ENCODE measurements at places on chromosomes 5 and 9.

GRCh38 chr9:101574731-101575333 lies 19.9 kb downstream of the PPP3R2 start:
- no peak for DNase-seq

DNA sequence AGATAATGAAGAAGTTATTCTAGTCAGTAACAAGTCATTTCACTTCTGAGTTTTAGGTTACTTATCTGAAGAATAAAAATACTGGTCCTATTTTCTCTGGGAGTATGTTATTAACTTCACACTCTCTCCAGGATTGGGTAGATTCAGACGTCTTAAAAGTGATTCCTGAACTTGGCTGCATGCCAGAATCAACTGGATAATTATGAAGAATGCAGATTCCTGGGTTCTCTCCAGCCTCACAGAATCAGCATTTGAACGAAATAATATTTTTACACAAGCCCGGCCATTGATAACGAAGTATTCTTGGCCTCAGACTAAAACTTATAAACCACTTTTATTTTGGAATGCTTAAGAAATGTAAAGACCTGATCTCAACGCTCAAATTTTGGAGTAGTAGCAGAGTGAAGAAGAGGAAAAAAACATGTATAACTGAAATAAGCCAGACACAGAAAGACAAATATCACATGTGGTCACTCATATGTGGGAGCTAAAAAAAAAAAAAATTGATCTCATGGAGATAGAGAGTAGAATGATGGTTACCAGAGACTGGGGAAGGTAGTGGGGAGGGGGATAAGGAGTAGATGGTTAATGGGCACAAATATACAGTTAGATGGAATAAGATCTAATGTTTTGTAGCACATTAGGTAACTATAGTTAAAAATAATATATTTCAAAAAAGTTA lies 507.3 kb downstream of the ISL1 start:
- DNase-seq: no peak

DNA sequence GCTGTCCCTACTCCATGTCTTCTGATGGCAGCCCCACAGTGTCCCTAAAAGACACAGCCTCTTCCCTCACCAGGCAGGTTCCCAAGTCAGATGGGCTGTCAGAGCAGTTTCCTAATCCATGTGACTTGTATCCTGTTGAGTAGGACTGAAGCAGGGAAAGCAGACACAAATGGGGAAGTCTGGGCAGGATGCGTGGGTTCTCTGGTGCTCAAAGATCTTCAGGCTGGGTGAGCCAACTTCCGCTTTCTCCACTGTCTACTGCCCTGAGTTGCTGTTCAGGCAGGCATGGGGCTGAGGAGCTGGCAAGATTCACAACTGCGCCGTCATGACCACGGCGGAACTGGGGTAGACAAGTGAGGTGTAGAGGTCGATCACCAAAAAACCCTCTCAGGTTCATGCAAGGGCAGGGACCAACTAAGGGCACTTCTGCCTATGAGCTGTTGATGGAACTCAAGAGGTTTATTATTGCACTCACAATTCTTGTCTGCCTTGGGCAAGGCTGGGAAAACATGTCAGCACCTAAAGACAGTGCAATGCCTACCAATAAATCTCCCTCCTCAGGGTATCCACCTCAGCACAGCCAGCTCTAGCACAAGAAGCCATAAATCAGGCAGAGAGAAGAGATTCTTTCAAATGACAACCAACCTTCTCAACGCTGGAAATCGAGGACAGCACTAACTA lies 83.4 kb downstream of the RAPGEF1 start:
- DNase-seq: peak; percentile 82

DNA sequence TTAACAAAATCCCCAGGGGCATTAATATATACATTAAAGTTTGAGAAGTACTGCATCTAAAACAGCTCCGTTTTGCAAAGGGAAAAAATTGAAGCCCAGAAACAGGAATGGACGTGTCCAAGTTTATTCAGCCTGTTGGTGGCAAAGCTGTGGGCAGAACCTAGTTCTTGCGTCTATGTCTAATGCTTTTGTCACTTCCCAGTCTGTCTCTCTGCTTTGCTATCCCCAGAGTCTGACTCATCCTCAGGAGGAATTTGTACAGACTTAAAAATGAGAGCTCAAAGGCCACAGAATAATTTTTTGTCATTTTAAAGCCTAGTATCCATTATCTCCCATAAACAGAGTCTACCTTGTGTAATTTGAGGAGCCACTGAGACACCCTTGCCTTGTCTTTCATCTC lies 330.9 kb upstream of the GRIA1 start:
- no peak for DNase-seq

DNA sequence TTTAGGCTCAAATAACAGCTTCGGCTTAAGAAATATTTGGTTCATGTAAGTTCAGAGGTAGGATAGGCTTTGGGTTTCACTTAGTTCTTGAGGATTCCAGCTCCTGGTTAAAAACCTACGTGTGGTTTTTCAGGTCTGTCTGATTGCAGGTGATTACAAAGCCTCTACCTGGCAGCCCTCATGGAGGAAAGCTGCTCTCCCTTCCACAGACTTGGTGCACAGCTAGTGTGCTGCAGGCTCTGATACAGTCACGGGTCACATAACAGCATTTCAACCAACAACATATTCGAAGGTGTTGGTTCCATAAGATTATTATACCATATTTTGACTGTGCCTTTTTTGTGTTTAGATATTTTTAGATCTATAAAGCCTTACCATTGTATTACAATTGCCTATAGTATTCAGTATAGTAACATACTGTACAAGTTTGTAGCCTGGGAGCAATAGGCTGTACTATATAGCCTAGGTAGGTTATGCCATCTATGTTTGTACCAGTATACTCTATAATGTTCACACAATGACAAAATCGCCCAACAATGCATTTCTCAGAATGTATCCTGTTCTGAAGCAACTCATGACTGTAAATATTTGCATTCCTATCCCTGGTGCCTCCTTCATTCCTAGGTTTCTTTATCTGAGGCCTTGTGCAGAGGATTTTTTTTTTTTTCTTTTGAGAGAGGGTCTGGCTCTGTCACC lies 8.0 kb upstream of the DCP2 start:
- no peak for DNase-seq

- no peak for DNase-seq
These were observed 1118.6 kb upstream of the CDH9 start for GRCh38 chr5:28156981-28157380.

DNA sequence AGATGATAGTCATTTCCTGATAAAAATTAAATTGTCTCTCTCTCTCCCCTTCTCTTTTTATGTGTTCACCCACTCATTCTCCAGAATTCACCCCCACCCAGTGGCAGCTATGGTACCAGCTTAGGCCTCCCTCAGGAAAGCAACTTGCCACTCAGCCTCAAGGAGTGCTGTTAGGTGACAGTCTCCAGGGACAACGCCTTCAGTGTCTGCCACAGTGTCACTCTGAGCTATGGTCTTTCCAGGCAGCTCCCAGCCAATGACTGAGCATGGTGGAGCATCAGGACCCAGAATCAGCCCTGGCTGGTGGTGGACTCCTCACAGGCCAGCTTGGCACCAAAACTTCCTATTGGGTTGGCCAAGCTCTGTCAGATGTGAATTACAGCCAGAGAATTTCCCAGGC lies 140.9 kb upstream of the PIK3R1 start:
- no peak for DNase-seq

GRCh38 chr9:129336601-129337331 lies 158.7 kb upstream of the IER5L start:
- no peak for DNase-seq

DNA sequence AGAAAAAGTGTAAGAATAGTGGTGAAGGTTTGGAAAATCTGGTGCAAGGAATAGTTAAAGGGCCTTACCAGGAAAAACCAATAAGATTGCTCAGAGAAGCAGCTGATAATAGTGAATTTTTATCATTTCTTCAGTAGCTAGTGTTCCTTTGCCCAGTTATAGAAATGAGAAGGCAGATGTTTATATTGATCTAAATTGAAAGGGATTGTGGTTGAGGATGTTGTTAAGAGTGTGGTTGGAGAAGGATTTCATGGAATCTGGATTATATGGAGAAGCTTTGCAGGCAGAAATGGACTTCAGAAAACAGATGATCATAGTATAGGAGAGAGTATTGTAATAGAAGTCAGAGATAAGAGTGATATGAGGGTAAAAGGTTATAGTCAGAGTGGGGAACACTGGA lies 102.6 kb downstream of the XRCC4 start:
- DNase-seq: no peak

DNA sequence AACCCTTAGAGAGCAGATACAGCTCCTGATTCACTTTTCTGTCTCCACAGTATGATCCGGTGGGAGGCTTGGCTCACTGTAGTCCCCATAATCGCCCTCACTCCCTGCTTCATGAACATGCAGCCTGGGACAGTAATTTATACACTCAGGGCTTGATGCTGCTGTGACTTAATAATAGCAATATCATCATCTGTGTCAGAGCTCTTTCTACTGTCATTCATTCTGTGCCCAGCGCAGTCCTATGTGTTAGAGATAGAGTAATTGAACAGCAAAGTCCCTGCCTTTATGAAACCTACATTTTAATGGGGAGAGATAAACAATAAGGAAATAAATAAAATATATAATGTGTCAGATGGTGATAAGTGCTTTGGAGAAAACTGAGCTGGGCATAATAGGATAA lies 2.8 kb upstream of the HEMGN start:
- no peak for DNase-seq

GRCh38 chr9:93945400-93946337 lies 9.5 kb downstream of the BARX1 start:
- DNase-seq: no peak

DNA sequence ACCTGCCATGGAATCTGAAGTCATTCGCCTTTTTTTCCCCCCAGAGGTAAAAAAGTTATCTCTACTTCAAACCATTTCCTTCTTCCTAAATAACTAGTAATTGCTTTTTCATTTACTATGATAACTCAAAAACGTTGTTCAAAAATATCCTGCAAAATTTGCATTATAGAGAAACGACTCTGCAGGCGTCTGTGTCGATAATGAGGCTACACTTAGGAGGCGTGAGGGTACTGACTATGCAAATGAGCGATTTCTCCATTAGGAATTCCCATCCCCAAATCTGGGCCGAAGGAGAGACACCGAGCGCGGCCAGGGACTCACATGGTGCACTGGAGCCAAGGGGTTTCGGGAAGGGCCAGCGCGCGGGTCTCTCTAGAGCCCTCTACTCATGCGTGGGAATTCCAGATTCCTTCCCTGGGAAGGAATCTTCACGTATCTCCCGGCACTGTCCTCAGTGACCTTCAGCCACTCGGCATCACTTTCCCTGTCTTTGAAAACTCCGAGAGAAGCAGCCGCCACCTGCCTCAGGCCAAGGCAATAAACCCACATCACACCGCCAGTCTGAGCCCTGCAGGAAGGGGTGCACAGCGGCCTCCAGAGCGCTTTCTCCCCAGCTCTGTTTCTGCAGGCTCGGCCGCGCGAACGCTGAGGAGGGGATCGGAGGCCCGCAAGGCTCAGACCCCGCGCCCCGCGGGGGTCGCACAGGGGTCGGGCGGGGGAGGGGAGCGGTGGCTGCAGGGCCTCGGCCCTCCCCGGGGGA lies 718 bp upstream of the DENND4C start:
- DNase-seq: peak; percentile 94

- DNase-seq: no peak
These were observed 57.4 kb downstream of the SCAI start for GRCh38 chr9:125085703-125086477.

GRCh38 chr9:38004809-38005560 lies 64.0 kb downstream of the SHB start:
- no peak for DNase-seq

GRCh38 chr5:85663708-85664031 lies 954.1 kb upstream of the COX7C start:
- no peak for DNase-seq

DNA sequence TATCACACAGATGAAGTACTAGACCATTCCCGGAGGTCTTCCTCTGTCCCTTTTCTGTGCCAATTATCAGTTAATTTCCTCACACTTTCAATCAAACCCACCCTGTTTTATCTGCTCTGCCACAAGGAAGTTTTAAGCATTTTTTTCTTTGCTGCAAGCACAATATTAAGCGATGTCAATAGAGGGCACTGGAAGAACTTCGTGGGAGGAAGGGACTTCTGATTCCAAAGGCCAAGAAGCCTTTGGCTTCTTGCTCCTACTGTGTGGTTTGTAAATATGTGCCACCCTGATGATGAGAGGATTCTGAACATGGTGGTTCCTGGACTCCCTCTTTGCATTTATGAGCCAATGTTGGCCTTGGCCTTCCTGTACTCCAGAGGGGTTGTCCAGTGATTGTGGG lies 1712.5 kb upstream of the C9orf72 start:
- no peak for DNase-seq

- no peak for DNase-seq
These were observed 101.5 kb upstream of the BOD1 start for GRCh38 chr5:173717959-173718358.

GRCh38 chr5:149217803-149218155 lies 53.9 kb upstream of the AFAP1L1 start:
- DNase-seq: no peak

- DNase-seq: no peak
These were observed 94.4 kb downstream of the MAPKAP1 start for GRCh38 chr9:125612616-125613015.

DNA sequence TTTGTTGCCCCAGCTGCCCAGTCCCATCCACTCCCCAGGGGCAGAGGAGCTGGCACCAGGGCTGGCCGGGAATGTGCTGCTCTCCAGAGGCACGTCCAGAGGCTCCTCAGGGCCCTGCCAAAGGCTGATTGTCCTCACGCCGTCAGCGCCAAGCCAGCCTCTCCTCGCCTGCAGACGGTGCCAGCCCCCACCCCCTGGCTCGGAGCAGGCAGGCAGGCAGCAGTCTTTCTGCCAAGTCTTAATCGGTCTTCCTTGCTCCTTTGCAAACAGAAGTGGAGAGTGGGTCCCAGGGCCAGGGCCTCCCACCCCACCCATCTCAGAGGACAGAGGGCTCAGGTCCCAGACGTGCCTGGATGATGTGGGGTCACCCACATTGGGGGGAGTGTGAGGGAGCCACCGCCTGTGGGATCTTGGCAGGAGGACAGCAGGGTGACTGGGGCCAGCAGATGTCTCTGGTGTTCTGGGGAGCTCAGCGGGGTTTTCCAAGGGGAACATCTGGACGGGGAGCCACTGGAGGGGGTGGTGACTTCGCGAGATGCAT lies 36.3 kb downstream of the FAM163B start:
- no peak for DNase-seq

DNA sequence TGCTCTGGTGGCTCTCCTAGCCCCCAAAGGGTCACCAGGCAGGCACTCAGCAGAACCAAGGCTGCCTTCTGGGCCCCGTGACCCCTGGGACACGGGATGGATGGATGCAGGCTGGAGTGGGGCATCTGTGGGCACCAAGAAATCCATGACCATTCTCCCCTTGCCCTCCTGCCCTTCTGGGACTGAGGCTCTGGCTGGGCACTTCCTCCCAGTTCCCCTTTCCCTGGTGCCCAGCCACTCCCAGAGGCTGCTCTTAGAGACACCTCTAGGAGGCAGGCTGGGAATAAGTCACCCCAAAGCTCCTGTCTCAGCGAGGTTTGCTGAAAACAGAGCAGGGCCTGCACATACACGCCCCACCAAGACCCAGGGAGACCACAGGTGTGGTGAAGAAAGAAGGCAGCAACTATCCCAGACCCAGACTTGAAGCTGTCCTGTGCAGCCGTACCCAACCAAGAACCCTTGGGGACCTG lies 943 bp downstream of the STING1 start:
- DNase-seq: no peak

GRCh38 chr5:159645179-159645846 lies 271.0 kb upstream of the ADRA1B start:
- no peak for DNase-seq

GRCh38 chr5:53481887-53482716 lies 1.7 kb downstream of the FST start:
- DNase-seq: peak; percentile 96

GRCh38 chr5:74161170-74161569 lies 479.4 kb downstream of the ENC1 start:
- DNase-seq: no peak

Measured in lower leg skin (tissue), 4 donors.